NCI-H446 treated with DMSO at 0.1 percent for 48 hours (cell line): ENCODE measurements at places on chromosomes 3 and 15.

GRCh38 chr3:139718415-139718814 lies 40.6 kb upstream of the NMNAT3 start:
- DNase-seq, result peak; percentile 56

DNA sequence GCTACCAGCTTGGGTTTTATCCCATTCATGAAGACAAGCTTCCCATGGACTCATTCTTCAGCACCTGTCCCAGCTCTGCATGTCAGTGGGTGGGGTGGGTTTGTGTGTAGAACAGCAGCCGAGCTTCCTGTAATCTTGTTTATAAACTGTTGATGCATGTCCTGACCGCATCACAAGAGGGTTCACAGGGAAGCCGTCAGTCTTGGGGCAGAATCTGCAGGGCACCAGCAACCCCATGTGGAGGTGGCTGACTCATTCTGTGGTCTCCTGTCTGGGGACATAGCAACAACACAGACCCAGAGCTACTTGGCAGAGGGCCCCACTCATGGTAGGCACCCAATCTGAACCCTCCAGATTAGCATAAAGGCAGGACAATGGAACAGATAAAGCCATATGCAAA lies 35.6 kb downstream of the DAPK2 start:
- DNase-seq, result peak; percentile 7

GRCh38 chr3:116473602-116474001 lies 28.3 kb upstream of the LSAMP start:
- no peak for DNase-seq

DNA sequence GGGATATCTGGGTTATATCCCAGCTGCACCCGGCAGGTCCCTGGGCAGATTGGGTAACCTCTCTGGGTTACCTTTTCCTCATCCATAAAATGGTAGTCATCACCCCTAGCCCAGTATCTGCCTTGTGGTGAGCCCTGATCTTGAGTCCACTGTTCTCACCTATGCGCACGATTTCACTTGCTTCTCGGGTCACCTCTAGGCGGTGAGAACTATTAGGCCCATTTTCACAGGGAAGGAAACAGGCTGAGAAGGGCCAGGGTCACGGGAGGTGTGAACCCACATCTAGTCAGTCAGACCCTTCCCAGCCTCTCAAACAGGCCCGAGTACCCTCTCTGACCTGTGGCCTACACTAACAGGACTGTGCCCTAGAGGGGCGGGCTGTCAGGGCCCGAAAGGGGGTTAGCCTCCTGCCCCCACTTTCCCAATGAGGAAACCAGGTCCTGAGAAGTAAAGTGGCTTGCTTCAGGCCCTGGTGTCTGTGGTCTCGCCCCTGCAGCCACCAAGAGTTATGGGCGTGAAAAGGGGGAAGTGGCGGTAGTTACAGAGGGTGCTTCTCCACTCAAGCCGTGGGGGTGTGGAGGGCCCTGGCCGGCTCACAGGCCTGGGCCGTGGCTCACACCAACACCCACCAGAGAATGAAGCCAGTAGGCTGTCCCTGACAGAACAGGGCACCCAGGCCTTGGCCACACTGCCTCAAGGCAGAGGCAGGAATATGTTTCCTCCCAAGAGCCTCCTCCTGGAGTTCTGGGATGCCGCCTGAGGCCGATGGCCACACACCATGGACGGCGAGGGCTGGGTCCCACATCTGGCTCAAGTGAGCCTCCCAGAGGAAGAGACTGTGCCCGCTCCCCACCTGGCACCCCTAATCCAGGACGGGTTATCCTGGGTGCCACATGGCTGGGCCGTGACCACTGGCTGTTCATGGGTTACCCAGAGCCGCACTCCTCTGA lies 19.5 kb downstream of the PSTPIP1 start:
- DNase-seq, result no peak

GRCh38 chr3:183518491-183519251 lies 36.8 kb downstream of the KLHL6 start:
- DNase-seq, result no peak

- DNase-seq, result no peak
Observed at GRCh38 chr3:4351164-4351855, 48.1 kb downstream of the SETMAR start.

DNA sequence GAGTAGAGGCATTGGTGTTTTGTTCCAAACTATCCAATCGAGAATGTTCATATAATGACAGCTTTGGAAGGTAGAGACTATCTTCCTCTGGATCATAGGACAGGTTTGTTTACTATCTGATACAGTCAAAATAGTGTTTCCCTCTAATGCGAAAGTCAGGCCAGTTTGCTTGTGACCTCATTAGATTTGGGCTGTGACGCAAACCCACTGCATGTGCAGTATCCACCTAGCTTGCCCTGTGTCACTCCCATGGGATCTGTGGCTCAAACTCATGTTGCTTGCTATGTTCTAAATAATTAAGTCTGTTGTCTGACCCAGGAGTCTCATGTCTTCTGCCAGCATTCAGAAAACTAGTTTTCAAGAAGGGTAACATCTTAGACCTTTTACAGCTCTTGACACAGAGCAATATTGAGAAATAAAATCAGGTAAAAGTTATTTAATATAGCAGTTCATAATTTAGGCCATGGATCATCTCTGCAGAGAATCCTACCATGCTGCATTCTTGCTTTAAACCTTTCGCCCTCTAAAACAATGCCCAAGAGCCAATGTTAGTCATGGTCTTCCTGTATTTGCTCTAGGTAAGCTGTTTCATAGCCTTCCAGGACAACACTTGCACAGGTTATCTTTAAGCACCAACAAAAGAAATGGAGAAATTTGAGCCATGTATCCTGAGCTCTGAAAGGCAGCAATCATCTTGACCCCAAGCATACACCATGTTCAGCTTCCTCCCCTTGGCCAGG lies 26.4 kb downstream of the NIT2 start:
- DNase-seq, result no peak

- no peak for DNase-seq
Observed at GRCh38 chr3:14587740-14588360, 47.7 kb upstream of the GRIP2 start.

GRCh38 chr3:117660941-117661817 lies 951.6 kb downstream of the TUSC7 start:
- no peak for DNase-seq

DNA sequence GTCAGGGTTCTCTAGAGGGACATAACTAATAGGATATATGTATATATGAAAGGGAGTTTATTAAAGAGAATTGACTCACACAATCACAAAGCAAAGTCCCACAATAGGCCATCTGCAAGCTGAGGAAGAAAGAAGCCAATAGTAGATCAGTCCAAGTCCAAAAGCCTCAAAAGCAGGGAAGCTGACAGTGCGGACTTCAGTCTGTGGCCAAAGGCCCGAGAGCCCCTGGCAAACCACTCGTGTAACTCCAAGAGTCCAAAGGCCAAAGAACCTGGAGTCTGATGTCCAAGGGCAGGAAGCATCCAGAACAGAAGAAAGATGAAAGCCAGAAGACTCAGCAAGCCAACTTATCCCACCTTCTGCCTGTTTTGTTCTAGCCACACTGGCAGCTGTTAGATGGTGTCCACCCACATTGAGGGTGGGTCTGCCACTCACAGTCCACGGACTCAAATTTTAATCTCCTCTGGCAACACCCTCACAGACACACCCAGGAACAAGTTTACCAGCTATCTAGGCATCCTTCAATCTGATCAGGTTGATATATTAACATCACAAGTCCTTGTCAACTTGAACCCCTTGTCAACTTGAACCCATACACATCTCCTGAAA lies 54.2 kb upstream of the ACAD9 start:
- DNase-seq, result no peak

GRCh38 chr3:157416347-157417087 lies 20.1 kb upstream of the PTX3 start:
- no peak for DNase-seq
